ENCODE measurements at places on chromosomes 12 and 14.

- no peak for DNase-seq
Measured at GRCh38 chr14:71243697-71244096, 336.4 kb downstream of the PCNX1 start.

DNA sequence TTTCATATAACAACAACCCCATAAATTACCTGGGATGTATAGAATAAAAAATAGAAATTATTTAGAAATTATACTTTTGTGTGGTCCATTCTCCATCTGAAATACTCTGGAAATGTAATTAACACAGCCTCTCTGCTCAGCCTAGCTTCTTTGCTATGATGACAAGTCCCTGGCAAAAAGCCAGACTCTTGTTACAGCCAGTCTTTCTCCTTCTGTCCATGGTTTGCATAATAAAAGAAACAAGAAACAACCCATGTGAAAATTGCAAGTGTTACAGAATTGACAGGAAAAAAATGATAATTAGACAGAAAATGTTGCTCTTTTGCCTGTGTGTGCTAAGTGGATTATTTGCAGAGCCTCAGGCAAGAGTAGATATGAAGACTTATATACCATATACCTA is 61.3 kb downstream of the C12orf50 start:
- DNase-seq: no peak

DNA sequence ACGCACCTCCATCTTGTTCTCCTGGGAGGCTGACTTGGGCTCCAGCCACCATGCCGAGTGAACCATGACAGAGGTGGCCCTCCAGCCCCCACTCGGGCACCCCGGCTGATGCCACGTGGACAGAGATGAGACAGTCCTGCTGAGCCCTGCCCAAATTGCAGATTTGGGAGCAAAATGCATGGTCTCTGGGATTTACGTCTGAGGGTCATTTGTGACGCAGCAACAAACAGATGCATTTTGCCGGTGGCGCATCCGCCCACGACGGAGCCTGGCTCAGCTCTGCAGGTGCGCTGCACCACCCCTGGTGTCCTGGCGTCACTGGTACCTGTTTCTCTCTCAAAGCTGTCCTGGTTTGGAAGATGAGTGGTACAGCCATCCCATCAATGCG is 31.1 kb upstream of the INF2 start:
- no peak for DNase-seq

GRCh38 chr14:53054457-53054856 is 98.7 kb downstream of the DDHD1 start:
- no peak for DNase-seq

Data from stimulated activated CD8-positive, alpha-beta memory T cell treated with anti-CD3 and anti-CD28 coated beads, Interleukin-7, amount 100 ng/mL, for 1 hour (primary cell).